ENCODE measurements at places on chromosomes 2 and 18.
A peak's percentile ranks its signal among the peaks of the same experiment; 100 is the strongest.

DNA sequence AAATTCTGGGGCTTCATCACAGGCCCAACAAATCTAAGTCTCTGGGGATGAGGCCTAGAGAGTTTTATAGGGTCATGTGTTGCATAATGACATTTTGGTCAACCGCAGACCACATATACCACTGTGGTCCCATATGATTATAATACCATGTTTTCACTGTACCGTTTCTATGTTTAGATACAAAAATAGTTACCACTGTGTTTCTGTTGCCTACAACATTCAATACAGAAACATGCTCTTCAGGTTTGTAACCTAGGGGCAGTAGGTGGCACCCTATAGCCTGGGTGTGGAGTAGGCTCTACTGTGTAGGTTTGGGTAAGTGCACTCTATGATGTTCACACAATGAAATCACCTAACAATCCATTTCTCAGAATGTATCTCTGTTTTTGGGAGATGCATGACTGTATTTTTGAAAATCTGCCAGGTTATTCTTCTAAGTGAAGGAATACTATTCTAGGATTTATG is 485.2 kb downstream of the PTPRM start:
- DNase-seq, result no peak

GRCh38 chr2:67065046-67065445 is 332.1 kb upstream of the ETAA1 start:
- no peak for DNase-seq

DNA sequence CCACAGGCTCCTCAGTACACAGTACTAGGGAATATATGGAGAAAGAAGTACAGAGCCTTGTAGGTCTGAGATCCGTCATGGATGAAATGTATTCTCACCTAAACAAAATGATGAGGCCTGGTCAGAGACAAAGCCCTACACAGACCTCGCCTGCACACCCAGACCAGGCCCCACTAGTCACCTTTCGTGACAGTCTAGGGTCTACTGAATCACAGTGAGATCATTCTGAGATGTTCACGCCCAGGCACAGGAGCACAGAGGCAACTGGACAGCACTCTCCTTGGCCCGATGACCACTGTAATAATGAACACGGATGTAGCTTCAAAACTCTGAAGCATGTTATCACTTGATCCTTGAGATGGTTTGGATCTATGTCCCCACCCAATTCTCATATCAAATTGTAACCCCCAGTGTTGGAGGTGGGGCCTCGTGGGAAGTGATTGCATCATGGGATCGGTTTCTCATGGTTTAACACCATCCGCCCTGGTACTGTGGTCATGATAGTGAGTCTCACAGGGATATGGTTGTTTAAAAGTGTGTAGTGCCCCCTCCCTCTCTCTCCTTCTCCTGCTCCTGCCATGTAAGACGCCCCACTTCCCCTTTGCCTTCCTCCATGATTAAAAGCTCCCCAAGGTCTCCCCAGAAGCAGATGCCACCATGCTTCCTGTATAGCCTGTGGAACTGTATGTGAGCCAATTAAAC is 15.1 kb downstream of the DOCK10 start:
- no peak for DNase-seq

GRCh38 chr18:78522507-78522906 is 457.1 kb upstream of the SALL3 start:
- no peak for DNase-seq

GRCh38 chr2:29455200-29455860 is 340.1 kb downstream of the CLIP4 start:
- DNase-seq, result peak; percentile 54

- no peak for DNase-seq
These were observed 15.0 kb downstream of the INPP4A start for GRCh38 chr2:98459496-98460175.

DNA sequence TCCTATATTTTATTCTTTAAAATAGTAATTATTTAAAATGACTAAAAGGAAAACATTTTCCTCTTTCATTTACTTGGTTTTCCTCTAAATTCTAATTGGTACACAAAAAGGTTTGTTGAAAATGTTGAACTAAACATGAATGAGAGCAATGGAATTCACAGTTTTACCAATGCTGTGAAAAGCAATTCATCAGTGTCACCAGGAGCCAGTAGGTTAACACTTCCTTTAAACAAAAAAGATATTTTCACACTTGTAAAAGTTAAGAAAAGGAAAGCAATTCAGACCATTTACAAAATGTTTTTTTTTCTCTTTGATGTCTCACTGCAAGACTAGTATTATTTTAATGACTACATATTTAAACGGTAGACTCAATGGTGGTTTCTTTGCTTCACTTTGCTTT is 341.6 kb downstream of the RIT2 start:
- DNase-seq, result no peak

- peak; percentile 68 for DNase-seq
These were observed 18.1 kb upstream of the MGAT4A start for GRCh38 chr2:98749066-98749450.

- DNase-seq, result no peak
These were observed 249.3 kb upstream of the AGAP1 start for GRCh38 chr2:235244255-235245220.

DNA sequence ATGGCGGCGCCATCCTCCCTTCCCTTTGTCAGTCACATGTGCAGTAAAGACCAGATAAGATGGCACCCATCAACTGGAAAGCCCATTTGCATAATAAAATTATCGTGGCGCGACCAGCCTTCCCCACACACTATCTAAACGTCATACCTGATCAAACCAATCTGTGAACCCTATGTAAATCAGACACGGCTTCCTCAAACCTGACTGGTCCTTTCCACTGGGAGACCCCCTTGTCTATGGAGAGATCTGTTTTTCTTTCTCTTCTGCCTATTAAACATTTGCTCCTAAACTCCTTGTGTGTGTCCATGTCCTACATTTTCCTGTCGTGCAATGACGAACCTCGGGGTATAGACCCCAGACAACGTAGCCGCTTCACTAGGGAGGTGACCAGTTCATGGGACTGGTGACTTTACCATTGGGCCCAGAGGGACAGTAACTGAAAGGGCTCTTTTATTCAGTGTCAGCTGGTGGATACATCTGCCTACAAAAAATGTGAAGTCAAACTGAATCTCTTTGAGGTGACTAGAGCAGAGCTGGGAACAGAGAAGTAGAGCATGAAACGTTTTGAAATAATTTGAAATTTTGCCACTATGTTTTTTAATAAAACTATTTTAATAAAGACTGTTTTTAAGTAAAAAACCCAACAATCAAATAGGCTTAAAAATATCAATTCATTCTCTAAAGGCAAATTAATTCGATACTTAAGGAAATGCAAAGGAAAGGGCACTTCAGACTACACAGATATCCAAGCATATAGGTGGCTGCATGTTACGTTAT is 87.5 kb downstream of the SOCS6 start:
- no peak for DNase-seq

DNA sequence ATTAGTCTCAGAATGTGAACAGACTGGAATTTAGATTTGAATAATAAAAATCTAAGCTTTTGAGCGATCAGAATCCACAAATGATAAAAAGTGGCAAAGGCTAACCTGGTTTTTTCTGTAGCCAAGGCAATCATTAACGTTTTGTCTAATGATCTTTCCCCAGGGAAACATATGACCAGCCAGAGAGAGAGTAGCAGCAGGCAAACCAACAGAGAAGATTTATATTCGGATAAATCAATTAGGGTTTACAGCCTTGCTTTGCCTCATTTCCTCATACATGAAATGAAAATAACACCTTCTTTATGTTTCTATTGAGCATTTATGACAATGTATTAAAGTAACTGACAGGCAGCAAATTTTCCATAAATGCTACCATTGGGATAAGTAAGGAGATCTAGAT is 14.5 kb downstream of the TIA1 start:
- DNase-seq, result no peak

- DNase-seq, result no peak
These were observed 62.6 kb upstream of the RPL31 start for GRCh38 chr2:100939445-100939844.

- DNase-seq, result peak; percentile 34
These were observed 53.7 kb upstream of the LRRC30 start for GRCh38 chr18:7177116-7177744.

GRCh38 chr18:76405681-76406356 is 89.2 kb downstream of the ZNF516 start:
- DNase-seq, result no peak

- no peak for DNase-seq
These were observed 198.7 kb downstream of the MYCN start for GRCh38 chr2:16138811-16139662.

- peak; percentile 96 for DNase-seq
These were observed 265.7 kb downstream of the TCF4 start for GRCh38 chr18:55322178-55322735.

DNA sequence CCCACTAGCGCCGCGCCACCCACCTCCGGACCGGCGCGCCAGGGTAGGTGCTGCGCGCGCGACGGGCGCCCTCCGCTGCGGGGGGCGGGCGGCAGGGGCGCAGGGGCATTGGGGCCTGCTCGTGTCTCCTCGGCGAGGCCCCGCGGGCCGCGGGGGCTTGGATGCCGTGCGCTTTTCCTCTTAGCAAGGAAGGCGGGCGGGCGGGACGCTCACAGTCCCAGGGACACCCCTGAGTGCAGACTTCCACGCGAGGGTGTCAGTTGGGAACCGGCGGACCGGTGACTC is 748 bp downstream of the TWIST2 start:
- DNase-seq, result no peak

GRCh38 chr2:65263262-65263661 is 35.6 kb downstream of the ACTR2 start:
- no peak for DNase-seq

DNA sequence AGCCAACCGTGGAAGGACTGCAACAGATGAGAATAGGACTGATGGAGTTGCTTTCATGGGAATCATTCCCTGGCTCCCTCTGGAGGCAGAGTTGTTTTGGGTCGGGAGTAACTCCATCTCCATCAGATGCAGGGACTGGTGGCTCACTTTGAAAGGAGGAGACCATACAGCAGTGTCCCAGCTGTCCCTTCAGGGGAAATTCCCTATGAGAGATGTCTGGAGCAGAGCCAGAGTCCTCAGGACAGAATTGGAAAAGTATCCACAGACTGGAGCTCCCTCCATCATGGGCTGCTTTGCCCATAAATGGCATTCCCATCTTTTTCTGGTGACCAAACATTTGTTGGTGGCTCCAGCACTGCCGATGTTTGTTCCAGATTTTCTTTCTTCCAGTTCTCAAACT is 144.3 kb downstream of the NCK2 start:
- DNase-seq, result no peak

- DNase-seq, result peak; percentile 13
These were observed 260.8 kb upstream of the FAM98A start for GRCh38 chr2:33859811-33860461.

DNA sequence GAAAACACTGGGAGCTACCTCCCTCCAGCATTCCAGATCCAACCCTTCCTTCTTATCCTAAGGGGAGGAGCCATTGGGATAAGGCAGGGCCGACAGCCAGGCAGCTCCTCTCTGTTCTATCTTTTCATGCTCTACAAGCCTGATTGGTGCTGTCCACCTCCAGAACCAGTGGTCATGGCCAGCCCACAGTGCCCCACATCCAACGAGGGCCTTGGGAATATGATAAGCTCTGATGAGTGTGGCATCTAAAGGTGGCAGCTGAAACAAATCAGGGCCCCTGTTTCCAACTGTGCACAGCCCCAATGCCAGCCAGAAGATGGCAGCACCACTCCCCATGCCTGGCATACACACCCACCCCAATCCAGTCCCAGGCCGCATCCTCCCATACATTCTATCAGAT is 329.3 kb downstream of the C1D start:
- peak; percentile 5 for DNase-seq

GRCh38 chr2:67706082-67706481 is 308.9 kb downstream of the ETAA1 start:
- no peak for DNase-seq

GRCh38 chr18:39752351-39752750 is 2186.8 kb upstream of the CELF4 start:
- DNase-seq, result no peak

DNA sequence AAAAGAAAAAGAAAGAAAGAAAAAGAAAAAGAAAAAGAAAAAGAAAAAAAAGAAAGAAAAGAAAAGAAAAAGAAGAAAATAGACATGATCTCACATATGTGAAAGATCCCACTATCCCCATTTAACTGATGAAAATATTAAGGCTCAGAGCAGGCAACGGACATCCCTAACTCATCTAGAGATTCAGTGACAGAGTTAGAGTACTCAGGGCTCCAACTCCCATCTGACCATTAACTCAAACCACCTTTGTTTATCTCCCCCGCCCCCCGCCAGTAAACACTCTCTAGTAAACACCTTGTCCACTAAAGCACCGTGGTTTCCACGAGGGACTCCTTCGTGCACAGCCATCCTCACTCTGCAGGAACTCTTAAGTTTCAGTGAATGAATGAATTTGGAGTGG is 142.9 kb downstream of the TGIF1 start:
- DNase-seq, result no peak

DNA sequence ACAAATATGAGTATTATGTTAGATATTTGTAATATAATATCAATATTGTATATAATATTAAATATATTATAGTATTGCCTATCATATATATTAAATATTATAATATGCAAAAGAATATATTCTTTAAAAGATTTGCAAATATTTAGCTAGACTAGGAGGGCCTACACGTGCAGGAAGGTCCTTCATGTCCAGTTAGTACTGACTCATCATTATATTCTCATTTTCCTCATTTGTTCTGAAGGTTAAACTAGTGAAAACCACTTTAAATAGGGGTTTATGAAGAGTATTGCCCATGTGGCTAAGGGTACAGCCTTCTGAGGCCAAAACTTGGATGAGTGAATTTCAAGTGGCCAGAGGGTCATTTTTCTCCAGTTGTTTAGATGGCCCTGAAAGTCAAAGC is 293.0 kb upstream of the VRK2 start:
- no peak for DNase-seq

GRCh38 chr2:189534854-189535832 is 45.4 kb downstream of the SLC40A1 start:
- no peak for DNase-seq

GRCh38 chr2:101223814-101224231 is 28.9 kb upstream of the CNOT11 start:
- no peak for DNase-seq

Data from globus pallidus (tissue), 1 donor.